RWPE1 (cell line): ENCODE measurements at places on chromosomes 6 and 20.

DNA sequence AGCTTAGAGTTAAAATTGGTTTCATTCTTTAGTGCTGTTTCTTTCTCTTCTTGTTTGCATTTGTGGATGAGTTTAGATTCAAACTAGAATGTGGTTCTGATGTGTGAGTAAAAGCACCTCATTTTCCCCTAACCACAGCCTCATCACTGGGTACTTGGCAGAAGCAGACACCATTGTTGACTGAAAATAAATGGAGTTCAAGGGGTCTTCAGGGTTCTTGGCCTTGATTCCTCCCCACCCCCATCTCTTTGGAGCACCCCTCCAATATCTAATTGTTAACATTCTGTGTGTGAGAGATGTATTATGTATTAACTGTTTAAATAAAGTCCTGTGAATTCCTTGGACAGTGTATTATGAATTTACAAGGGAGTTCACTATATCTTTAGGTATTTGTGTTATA lies 59.6 kb downstream of the JARID2 start:
- no peak for DNase-seq

- DNase-seq = no peak
Measured at GRCh38 chr6:76120302-76120701, 47.8 kb upstream of the IMPG1 start.

- peak; percentile 64 for DNase-seq
Measured at GRCh38 chr6:122798099-122798641, 9.1 kb downstream of the SMPDL3A start.

DNA sequence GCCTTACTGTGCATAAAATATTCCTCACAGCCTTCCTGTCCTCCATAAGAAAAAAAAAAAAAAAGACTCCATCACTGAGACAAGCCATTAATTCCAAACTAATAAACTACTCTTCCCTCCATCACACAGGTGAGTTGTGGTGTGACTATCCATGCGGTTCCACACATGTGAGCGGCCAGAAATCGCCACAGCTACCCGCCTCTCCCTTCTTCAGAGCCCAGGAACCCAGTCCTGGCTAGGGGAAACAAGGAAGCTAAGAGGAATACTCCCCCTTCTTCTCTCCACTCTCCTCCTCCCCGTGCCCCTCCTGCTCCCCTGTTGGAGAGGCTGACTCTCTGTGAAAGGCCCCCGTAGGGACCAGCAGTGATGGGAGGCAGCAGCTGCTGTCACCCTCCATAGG lies 128.6 kb upstream of the ARID1B start:
- DNase-seq = no peak

DNA sequence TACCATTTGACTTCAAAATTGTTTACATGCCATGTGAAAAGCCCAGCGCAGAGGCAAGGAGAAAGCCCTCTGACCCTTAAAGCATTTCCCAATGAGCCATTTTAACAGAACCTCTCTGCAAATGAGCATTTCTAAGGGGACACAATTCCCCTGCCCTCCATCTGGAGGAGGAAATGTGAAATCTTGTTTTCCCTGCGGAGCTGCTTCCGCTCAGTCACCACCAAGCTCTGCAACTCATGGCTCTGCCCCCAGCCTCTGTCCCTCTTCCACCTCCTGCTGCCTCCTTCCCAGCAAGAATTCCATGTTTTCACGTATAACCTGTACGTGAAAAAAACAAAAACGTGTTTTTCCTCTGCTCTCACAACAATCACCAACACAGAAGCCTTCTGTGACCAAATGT lies 12.3 kb downstream of the RIN2 start:
- DNase-seq = no peak

DNA sequence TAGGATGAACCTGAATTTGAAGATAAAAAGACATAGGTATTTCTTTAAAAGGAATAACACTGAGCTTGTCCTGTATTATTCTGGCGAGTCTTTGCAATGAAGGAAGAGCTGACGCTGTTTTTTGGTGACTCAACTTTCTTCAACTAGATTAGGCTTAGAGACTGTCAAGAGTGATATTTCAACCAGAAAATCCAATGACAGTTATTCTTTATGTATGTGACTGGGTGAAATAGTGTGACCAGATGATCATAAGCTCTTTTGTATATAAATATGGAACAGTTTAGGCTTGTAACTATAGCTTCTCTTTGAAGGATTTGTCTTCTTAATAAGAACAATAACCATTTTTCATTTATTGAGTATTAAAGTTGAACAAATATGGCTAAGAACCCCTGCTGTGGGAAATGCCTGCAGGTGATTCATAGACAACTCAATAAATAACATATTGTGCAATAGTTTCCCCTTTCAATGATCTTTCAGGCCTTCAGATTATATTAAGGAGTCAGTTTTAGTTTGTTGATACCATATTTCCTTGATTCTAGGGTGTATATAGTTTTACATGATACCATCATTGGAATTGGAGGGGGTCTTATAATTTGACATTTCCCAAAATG lies 265.6 kb upstream of the JAG1 start:
- peak; percentile 52 for DNase-seq

DNA sequence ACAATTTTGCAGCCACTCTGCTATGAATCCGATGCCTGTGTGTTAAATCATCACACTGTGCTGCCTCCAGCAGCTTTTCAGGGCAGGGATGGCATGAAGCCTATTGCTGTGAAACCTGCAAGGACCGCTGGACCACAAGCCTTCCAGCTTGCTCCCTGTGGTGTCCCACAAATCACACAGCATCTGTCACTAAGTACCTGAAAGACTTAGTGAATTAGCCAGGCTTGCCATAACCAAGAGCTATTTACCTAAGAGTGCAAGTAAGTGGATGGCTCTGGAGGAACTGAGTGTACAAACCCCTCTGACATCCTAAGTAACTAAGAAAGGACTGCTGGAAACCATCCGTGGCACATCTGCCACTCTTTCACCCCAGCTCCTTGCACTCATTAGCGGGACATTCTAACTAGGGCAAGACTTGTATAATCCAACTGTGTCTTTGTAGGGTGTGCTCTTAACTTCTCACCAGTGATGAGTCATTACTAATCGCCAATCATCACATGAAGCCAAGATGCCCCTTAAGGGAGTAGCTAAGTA lies 34.7 kb downstream of the FOXQ1 start:
- no peak for DNase-seq

- DNase-seq = no peak
Measured at GRCh38 chr6:10587656-10588406, 66.7 kb downstream of the GCNT2 start.

DNA sequence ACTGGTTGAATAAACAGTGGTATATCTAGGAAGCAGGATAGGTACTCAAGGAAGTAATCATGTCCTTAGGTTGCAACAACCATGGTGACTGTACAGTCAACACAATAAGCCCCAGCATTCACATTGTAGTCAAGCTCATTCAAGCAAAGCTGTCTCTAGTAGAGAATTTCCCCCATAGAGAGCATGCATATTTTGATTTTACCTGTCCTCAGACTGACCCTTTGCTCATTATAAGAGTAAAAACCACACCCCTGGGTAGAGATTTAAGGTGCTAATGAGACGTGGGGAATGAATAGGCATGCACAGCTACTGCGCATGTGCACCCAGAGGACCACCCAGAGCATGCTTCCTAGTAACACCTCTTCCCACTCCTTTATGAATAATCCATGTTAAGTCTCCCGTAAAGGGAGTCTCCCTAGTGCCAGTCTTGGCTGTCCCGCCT lies 6.1 kb upstream of the RNF8 start:
- DNase-seq = no peak
